ENCODE measurements at places on chromosomes 7 and 10.
A peak's percentile ranks its signal among the peaks of the same experiment; 100 is the strongest.

DNA sequence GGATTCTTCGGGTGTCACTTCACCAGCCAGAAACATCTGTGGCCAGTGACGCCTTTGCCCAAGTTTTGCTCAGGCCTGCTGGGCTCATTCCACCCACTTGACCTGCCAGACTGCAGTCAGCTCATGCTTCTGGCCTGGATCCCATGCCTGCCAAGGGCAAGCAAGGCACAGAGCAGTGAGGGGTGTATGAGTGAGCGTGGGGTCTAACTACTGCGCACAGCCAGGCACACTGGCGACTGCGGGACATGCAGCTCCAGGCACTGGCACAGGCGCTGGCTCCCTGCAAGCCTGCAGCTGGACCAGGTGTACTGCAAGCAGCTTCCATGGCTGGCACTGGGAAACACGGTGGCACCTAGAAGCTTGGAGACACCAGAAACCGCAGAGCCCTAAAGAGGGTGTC, 80.1 kb downstream of the MTERF1 start:
- DNase-seq, result no peak

DNA sequence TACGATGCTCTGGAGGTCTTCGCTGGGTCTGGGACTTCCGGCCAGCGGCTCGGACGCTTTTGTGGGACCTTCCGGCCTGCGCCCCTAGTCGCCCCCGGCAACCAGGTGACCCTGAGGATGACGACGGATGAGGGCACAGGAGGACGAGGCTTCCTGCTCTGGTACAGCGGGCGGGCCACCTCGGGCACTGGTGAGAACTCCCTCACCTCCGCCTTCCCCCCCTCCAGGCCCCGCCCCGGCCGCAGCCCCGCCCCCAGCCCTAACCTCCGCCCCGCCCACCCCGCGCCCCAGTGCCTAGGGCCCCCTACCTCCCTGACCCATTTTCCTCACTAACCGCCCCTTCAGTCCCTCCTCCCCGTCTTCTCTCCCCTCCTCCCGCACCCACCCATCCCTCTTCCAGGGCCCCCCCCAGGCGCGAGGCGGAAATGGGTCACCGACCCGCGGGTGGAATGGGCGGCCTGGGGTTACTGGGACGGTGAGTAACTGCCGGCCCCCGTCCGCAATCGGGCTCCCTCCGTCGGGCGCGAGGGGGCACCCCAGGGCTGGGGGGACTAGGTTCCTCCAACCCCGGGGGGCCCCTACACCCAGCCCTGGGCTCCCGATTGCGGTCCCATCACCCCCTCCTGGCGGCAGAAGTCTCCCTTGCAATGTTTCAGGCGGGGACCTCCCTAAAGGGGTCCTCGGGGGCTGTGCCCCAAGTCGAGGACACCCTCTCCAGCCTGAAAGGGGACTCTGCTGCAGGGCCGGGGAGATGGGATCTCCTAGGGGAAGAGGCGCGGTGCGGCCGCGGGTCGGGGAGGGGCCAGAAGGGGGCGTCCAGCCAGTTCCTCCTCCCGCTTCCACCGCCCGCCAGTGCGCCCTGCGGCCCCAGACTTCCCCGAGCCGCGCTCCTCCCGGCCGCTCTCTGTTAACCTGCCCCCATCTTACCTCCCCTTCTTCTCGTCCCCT, 2.1 kb downstream of the PCOLCE start:
- DNase-seq, result no peak

GRCh38 chr10:86480571-86480970, 41.0 kb downstream of the WAPL start:
- DNase-seq, result no peak

DNA sequence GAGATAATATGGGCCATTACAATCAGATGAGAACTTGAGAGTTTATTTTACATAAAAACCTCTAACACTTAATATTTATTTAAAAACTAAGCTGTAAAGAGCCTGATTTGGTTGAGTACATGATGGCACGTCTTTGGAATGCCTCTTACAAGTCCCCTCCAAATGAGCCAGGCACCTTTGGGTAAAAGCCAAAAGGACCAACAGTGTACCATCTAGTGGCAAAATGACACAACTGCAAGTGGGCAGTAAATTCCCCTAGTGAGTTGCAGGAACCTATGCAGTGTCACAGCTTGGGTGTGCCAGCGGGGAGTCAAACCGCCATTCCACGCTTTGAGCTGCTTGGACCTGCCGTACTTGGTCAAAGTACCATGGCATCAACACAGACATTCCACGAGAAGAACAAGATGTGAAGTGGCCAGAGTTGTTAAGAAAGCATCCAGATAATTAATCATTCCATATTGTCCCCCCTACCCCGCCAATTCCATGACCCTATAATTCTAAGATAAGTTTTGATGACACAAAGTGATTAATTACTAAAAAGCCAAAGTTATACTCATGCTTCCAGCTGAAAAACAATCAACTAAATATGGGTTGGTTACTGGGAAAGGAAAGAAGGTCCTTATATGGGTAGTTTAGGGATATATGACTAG, 115.2 kb downstream of the SORBS1 start:
- peak; percentile 39 for DNase-seq

- no peak for DNase-seq
Observed at GRCh38 chr7:49800031-49800430, 26.6 kb downstream of the VWC2 start.

- DNase-seq, result no peak
Observed at GRCh38 chr7:155237297-155237696, 60.4 kb upstream of the INSIG1 start.

DNA sequence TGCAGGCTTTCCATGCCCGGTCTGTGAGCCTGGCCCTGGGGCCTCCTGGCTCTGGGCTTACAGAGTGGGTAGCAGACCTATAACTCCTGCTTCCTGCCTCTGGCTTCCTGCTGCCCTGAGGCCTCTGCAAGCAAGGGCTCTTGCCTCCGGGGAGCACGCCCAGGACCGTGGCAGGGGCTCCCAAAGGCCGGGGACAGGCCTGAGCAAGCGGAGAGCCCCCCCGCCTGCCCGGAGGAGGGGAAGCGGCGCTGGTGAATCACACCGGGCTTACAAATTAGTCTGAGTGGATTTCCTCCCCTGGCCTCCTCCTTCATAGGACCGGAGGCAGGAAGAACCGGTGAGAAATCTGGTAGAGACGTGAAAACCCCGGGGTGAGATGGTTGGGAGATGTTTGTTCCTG, 1.5 kb upstream of the MYL10 start:
- DNase-seq, result no peak

- DNase-seq, result no peak
Observed at GRCh38 chr7:1481300-1481699, 22.0 kb upstream of the MICALL2 start.

GRCh38 chr7:98286701-98287485, 5.4 kb downstream of the BRI3 start:
- DNase-seq, result no peak

- no peak for DNase-seq
Observed at GRCh38 chr7:121873289-121874194, 581 bp downstream of the PTPRZ1 start.

DNA sequence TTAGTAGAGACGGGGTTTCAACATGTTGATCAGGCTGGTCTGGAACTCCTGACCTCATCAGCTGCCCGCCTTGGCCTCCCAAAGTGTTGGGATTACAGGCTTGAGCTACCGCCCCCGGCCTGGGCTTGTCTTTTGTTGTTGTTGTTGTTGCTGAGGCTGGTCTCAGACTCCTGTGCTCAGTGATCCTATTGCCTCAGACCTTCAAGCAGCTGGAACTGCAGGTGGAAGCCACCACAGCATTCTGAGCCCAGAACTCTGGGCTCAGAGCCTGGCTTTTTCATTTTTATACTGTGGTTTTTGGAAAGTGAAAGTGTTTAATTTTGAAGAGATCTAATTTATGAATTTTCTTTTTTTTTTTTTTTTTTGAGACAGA, 16.2 kb upstream of the DNAJB6 start:
- DNase-seq, result no peak

GRCh38 chr7:972676-973309, 2.6 kb downstream of the COX19 start:
- DNase-seq, result no peak

DNA sequence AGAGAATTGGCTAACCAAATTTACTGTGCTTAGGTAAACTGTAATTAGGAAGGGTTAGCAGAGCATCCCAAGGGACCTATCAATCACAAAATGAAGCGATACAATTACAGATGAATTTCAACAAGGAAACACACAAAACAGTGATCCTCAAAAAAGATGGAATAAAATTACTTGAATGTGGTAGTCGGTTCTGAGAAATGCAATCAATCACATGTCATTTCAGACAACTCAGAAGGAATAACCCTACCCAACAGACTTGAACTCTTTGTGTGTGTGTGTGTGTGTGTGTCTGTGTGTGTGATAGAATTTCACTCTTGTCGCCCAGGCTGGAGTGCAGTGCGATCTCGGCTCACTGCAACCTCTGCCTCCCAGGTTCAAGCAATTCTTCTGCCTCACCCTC, 43.5 kb downstream of the ST8SIA6 start:
- DNase-seq, result no peak

DNA sequence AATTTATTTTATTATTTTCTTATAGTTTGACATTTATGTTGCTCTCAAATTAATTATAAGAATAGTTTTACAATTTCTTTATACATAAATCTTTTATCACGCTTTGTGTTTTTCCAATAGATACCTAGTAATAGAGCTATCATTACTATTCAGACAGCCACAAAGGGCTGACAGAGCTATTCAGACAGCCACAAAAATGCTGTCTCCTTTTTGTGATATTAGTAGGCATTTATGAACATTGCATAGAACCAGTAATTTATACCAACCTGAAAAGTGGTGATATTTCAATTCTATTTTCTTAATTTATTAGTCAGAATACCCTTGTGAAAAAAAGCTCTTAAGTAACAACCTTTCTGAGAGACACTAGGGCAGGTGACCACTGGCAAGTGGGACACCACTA, 34.2 kb upstream of the IGFBP3 start:
- DNase-seq, result no peak

DNA sequence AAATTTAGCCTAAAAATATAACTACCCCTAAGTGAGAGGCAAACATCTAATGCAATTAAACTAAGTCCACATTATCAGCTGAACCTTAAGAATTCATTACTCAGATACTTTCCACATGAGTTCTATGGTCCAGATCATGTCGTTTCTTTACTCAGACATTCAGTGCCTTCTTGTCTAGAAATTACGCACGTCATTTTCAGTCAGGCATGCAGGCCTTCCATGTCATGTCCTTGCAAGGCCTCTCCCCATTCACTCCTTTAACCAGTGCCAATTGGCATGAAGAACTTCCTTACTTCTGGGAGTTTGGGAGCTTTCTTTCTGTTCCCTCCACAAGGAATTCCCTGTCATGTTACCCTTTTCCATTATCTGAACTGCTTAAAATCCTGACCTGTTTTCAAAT, 118.8 kb downstream of the NRP1 start:
- no peak for DNase-seq

DNA sequence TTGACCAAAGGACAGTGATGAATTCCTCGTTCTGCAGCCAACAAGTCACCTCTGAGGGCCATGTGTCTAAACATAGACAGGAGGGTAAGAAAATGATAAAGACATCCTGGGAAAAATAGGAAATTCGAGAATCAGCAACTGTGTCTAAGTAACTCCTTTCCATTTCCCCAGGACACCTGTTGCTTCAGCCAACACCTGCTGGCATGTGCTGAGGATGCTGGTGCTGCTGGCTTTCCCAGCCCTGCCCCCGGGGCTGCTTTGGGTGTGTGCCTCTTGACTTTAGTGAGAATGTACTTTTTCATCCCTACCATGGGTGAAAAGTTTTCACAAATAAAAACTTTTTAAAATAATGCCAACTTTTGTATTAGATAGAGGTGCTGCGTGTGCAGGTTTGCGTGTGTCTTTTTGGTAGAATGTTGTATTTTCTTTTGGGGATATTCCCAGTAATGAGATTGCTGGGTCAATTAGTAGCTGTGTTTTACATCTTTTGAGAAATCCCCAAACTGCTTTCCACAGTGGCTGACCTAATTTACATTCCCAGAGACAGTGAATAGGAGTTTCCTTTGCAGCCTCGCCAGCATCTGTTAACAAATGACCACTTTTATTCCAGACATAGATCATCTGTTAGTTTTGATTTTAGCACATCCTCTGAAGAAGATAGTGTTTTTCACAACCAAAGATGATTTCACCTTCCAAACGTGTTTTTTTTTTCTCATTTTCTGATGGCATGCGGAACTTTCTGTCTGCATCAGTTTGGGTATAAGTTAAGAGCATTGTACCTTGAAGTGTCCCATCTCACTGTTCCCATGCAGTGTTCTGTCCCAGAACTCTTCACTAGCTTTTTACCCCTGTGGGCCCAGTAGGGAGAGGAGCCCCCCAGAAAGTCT, 104.2 kb upstream of the ACBD5 start:
- no peak for DNase-seq

DNA sequence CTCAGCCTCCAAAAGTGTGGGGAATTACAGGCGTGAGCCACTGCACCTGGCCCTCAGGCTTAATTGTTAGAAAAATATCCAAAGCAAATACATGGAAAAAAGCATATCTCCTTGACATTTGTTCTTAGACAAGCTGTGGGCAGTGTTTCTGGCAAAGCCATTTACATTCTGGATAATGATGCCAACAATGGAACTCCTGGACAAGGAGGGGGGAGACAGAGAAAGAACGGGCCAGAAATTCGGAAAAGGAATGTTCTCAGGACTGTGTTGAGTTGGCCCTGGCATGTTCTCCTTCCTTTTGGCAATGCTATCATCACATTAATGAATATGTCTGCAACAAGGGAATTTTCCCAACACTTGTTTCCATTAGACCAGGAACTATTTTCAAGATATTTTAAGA, 88.7 kb downstream of the UBE2H start:
- DNase-seq, result no peak

Measured in retinal pigment epithelial cell (primary cell).